H9 (cell line): ENCODE measurements at places on chromosomes 12 and 14.

DNA sequence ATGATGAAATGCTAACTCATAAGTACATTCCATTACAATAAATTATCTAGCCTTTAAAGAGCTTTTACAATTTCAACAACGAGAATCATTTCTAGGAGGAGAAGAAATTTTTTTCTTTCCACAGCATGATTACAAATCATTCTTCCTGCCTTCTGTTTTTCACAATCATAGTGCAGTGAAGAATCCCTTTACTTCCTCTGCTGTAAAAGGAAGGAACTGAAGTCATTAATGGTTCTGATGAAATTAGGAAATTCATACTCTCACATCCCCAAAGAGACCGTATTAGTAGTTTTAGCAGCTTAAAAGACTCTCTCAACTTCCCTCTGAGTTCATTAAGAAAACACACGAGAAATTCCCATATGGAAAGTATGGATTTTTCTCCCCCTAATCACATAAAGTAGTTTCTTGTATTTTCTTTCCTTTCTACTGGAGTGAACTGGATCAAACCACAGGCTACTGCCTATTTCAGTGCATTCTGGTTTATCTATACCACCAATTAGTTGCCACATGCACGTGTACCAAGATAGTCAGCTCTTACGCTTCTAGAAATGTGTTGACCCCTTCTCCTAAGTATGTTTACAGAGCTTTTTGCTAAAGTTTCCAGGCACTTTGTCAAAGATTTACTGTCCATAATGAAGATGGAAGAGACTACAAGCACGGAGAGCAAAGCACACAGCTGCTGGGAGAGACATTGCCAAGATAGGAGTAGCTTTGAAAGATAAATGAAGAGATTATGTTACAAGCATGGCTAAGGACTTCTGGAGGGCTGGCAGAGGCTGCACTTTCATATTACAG is 58.9 kb upstream of the KITLG start:
- no peak for DNase-seq

GRCh38 chr12:100715976-100716944 is 78.3 kb upstream of the ANO4 start:
- peak; percentile 78 for DNase-seq

DNA sequence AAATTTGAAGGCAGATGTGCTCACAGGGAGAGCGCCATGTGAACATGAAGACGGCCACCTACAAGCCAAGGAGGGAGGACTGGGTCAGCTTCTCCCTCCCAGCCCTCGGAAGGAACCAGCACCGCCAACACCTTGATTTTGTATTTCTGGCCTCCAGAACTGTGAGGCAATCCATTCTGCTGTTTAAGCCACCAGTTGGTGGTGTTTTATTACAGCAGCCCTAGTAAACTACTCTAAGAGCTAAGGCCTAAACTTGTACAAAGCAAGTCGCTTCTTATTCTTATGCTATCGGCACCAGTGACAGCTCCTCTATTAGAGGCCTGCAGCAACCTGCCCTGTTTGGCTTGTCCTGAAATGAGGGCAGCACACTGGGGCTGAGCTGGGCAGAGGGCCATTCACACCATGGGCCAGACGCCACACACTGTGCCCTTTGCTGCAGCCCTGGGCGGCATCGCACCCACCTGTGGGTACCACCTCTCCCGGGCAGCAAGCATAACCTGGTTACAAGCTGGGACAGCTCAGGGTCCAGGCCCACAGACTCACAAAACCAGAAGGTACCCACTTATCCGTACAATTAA is 62.7 kb downstream of the NOS1 start:
- no peak for DNase-seq

GRCh38 chr12:11689591-11690186 is 40.2 kb downstream of the ETV6 start:
- no peak for DNase-seq

GRCh38 chr12:43711348-43711747 is 47.2 kb downstream of the PUS7L start:
- no peak for DNase-seq

DNA sequence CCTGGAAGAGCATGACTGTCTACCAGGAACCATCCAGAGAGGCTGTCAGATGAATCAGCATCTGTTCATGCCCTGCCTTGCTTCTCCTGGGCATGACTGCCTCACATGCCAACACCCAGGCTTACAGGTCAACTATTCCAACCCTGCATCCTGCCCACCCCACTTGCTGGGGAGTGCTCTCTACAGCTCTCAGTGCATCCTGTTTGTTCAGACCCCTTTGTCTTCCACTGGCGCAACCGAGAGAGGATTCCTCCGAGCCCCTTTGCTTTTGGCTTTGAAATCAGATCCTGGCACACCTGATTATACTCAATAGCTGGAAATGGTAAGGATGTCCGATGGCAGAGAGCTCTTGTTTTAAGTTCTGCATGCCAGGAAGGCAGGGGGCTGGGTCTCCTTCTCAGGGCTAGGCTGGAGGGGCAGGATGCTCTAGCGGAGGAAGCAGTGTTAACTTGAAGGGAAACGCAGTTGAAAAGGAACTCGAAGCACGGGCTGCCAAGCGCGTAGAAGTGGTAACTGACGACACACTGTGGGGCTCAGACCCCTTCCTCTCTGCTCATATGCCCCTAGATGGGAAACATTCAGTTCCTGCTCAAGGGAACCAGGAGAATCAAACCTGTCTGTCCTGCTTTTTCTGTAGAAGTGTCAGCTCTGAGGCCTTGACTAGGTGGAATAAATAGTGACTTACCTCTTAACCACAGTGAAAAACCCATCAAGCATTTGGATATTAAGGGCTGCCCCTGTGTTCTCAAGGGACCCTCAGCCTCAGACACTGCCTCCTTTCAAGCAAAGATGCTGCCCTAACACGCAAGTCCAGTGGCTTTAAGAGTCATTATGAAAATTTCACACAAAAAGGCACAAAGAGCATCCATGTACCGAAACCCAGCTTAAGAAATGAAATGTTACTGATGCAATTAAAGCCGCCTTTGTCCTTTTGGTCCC is 297.5 kb downstream of the ZFP36L1 start:
- no peak for DNase-seq

GRCh38 chr12:15684896-15685658 is 104.1 kb downstream of the EPS8 start:
- DNase-seq: no peak

DNA sequence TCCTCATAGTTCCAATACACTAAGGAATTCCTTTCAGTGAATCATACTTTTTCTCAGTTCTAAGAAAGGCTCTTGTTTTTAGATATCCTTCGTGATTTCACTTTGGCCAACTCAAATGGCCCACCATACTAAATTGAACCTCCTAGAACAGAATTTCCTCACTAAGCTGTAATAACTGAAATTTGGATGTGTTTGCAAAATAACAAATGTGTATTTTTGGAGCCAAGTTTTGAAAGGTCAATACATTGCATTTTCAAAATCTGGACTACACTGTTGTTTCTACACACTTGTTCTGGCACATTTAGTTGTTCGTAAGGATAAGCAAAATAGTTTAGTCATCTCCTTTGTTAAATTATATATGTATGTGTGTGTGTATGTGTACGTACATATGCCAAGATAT is 439.0 kb upstream of the STXBP6 start:
- no peak for DNase-seq

GRCh38 chr14:21043974-21044618 is 1.9 kb downstream of the RNASE7 start:
- no peak for DNase-seq

GRCh38 chr12:1435456-1435855 is 158.9 kb downstream of the FBXL14 start:
- DNase-seq: no peak

- peak; percentile 70 for DNase-seq
These were observed 83.2 kb downstream of the PAH start for GRCh38 chr12:102833687-102834441.

DNA sequence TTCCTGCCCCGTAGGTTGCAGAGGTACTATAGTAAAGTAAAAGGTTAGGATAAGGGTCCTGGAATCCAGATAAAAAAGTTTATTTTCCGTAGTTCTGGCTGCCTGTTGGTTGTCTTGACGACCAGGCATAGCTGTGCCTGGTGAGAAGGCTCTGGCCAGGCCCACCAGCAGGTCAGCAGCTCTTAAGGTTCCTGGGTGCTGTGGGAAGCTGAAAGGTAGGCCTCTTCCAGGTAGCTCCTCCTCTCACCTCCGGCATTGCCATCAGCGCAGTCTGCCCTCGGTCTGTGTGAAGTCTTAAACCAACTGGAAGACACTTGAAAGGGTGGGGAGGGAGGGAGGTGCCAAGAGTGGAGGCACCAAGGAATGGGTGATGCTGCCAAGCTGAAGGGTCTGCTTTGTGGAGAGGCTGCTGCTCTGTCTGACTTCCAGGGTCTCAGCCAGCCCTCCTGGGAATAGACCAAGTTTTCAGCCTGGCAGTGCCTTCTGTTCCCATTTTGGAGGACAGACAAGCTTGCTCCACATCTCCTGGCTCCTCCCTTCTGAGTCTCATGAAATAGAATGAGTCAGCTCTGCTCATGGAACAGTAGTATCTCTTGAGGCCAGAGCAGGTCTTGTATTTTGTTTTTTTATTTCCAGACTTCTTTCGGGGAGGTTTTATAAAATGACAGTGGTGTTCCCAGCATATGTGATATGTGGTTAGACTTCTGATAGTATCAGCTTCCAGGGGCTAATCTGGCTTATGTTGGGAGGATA is 5.2 kb upstream of the ACADS start:
- DNase-seq: no peak

DNA sequence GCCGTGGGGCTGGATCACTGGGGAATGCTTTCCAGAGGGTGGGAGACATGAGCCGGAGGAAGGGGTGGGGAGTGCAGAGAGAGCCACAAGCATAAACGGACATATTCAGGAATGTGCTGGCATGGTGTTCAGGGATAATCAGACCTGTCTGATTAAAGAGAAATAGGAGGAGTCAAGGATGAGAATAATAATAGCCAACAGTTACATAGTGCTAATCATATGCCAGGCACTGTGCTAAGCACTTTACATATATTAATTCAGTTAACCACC is 43.7 kb downstream of the LTBP2 start:
- no peak for DNase-seq

DNA sequence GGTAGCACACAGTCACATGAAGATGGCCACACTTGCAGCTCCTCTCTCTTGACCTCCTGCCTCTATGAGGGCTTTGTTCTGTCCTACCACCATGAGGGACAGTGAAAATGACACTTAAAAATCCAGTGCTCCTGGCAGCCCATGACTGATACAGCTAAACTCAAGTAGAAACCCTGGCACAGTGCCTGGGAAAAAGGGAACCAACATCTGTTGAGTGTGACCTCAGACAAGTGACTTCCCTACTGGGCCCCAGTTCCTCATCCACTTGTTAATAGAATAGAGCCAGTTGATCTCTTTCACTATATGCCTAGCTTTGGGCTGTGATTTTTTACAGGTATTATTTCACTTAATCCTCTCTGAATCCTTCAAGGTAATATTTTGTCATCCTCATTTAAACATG is 4.8 kb downstream of the GUCY2C start:
- DNase-seq: no peak

- DNase-seq: no peak
These were observed 24.6 kb downstream of the PRICKLE1 start for GRCh38 chr12:42564996-42565395.

- DNase-seq: no peak
These were observed 68.8 kb downstream of the DRAM1 start for GRCh38 chr12:101946233-101946611.
